Activated CD4-positive, alpha-beta T cell treated with anti-CD3 and anti-CD28 coated beads, Interleukin-2, amount 50 U/mL, for 48 hours (primary cell): ENCODE measurements at places on chromosomes 5 and 9.

DNA sequence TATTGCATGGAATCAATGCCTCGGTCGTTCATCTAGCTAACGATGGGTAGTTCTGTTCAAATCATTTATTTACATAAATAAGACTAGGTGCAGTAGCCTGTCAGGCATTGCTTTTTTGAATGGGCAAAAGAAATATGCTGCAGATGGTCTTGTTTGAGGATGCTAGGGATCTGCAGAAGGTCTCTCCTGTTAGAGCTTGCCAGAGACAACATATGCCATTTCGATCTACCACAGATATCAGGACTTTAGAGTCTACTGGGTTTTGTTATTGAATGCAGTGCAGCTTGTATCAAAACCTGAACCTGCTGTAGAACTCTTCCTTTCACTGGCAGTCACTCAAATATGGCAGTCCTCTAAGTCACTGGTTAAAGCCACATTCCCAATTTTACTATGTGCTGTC is 381.1 kb upstream of the CDH10 start:
- no peak for DNase-seq

DNA sequence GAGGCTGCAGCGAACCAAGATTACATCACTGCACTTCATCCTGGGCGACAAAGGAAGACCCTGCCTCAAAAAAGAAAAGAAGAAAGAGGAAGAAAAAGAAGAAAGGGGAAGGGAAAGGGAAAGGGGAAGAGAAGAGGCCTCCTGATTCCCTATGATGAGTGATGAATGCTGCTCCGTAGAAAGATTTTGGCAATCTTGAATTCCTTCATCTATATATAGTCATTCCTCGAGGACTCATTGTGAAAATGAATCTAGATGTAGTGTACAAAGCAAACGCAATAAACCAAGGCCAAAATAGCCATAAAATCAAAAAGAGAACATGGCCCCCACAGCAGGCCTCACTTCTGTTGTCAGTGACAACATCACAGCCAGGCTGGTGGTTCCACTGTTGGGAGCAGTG is 218.0 kb downstream of the DCP2 start:
- no peak for DNase-seq

GRCh38 chr5:133470841-133471240 is 141.5 kb downstream of the FSTL4 start:
- no peak for DNase-seq

GRCh38 chr5:177310332-177310731 is 1.4 kb downstream of the MXD3 start:
- DNase-seq: no peak

GRCh38 chr5:157549954-157550549 is 25.5 kb downstream of the ADAM19 start:
- DNase-seq: no peak

DNA sequence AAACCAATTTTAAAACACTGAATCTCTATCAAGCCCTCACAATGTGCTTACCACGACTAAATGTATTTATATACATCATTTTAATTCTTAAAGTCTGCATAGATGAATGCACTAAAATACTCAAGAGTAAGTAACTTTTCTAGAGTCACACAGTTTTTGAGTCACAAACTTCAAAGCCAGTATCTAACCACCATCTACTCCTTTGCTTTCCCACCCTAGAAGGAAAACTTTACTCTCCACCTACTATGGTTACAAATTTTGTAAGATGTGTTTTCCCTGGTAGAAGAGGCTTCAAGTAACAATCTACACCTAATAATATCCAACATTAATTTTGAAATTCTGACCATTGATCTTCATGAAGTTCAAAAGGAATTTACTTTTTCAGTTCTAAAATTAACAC is 18.7 kb downstream of the ZFAND5 start:
- DNase-seq: no peak

DNA sequence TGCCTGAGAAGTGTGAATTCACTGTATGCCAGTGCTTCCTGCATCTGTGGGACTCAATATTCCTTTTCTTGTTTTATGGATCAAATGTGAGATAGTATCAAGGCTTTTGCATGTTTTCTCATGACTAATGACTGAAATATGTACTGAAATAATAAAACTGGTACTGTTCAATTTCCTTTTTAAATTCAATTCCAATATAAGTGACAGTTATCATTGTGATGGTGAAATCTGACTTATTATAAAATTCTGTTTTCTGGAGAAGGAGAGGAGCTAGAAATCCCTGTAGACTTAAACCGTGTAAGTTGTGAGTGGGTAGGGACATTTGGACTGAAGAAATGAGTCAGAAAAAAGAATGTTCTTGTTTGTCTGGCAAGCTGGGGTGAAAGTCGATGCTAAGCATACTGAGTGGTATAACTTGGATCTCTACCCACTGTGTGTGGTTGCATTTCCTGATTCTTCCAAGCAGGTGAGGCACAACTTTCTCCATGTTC is 245.2 kb downstream of the EFNA5 start:
- no peak for DNase-seq

- DNase-seq: no peak
Observed at GRCh38 chr9:20701060-20701459, 17.0 kb downstream of the FOCAD start.

DNA sequence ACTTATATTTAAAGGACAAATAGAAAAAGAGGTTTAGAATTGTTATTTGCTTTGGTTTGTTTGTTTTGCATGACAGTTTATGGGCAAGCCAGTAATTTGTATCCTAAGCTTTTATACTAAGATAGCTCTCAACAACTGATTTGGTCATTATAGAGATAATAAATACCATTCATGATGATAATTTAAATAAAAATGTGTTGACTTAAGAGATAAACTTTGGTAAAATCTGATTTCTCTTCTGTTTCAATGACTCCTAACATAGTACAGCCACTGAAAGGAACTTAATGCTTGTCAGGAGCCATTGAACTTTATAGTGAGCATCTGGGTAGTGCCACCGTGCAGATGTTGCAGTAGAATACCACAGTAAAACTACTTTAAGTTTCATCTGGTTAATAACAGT is 160.7 kb upstream of the ACOT12 start:
- DNase-seq: no peak

DNA sequence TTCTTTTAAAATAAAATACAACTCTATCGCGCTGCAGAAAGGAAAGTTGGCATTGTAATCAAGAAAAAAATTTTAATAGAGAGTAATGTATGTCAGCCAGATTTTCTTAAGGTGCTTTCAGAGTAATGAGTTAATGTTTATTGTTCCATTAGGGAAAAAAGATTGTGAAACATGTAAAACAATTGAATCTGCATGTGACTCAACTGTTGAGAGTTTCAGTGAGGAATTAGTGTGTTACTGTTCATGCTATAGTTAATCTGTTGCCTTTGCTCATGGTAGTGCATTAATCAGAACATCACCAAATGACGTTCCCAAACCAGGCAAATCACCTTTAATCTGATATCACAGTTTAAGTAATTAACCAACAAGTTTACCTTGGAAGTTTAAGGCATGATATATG is 600.5 kb downstream of the NR2F1-AS1 start:
- DNase-seq: no peak

DNA sequence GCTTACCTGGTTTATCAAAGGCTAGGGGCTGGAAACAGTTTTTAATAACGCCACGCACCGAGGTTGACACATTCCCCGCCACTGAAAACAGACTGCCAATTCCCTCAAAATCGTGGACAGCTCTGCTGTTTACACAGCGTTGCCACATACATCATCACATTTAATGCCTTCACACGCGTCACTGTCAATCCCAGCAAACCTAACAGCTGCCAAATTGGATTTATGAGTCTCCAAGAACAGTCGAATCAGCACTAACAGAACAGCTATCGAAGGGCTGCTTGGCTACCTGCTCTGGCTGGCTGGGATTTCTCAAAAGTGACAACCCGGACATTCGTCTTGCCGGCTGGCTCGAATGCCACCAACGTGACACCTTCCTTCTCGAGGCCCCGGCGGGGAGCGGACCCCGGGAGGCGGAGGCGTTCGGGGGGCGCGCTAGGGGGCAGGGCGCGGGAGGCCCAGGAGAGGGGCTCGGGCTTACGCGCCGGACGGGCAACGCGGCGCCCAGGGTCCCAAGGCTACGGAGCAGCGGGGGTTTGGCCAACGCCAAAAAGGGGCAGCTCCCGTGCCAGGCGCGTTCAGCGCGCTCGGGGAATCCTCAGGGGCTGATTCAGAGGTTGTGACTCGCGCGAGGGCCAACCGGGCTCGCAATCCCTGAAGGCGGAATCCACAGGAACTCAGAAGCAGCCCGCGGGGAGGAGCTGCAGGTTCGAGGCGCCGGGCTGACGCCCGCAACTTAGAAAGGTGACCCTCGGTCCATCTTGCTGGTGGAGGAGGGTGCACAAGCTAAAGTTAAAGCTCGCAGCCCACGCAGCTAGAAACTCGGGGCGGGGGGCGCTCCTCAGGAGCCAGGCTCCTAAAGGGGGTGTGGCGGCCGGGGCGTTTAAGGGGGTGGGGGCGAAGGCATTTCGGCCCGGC is 1.2 kb downstream of the CDC14B start:
- DNase-seq: peak; percentile 29

- no peak for DNase-seq
Observed at GRCh38 chr5:1431021-1431811, 14.0 kb downstream of the SLC6A3 start.

DNA sequence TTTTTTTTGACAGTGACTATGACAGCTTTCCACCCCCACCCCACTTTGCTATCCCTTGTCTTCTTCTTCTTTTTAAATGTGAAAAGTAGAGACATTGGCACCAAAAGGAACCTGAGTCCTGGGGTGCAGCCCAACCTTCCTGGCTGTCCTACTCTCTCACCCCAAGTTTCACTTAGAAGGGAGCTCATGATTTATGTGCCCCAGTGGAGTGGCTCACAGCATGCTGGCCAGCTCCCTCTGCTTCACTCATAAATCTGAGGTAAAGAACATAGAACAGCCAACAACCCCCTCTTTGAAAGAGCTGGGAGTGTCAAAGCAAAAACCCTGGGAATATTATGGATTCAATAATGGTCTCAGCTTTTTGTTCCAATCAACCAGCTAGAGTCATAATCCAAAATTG is 196.3 kb upstream of the DAPK1 start:
- no peak for DNase-seq

GRCh38 chr5:126914801-126915436 is 115.4 kb downstream of the MARCHF3 start:
- no peak for DNase-seq

DNA sequence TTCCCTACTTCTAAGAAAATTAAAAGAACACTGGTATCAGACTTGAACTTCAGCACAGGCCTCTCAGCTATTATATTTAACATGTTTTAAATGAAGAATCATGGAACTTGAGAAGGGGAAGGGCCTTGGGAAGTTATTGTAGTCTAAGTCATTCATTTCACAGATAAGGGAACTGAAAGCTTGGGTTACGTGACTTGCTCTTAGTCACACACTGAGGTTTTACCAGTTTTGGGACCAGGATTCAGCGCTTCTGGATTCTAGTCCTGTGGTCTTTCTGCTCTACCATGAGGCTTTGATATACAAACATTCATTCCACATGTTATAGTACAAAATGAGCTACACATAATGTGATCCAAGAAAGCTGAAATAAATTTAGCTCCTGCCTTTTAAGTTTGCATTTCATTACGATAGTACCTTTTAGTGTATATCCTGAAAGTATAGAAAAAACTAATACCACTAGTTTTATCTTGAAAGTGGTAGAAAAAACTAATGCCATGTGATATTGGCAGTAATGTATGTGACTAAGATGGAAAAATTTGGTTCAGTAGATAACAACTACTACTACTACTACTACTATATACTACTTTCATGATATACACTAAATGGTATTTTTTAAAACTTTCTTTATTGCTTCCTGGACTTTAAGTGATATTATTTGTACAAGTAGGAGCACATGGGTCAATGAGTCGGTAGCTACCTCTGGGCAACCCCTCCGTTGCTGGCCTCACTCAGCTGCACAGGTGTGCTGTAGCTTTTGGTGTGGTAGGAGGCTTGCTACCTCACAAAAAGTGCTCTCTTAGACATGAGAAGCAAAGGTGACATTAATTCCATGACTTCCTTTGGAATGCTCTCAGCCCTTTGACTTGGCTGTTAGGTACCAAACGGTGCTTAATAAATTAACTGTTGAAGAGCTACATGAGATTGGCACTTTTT is 40.7 kb downstream of the F2RL2 start:
- peak; percentile 43 for DNase-seq

DNA sequence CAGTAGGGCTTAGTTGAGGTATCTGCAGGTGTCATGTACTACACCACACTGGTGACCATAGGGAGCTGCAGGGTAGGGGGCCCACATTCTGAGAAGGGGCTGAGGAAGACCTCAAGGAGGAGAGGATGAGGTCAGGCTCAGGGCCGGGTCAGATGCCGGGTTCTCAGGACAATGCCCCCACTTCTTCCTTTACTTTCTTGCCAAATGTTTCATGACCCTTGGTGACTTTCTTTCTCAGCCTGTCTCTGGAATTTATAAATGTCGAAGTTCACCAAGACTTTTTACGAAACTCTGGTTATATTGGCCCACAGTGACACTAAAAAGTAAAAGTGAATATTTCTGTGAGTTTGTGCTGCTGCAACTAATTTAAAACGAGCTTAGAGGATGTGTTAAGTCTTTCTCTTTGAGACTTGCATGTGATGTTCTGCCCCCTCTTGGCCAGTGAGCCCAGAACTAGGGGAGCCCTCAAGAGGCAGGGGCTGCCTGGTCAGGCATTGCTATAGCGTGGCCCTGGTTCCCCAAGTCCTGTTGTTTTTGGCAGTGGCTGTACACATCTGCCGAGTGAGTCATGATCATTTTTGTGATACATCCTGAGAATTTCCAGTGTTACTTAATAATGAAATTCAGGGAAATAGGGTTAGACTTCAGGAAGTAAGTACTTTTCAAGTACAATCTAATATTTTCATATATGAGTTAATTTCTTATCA is 11.2 kb downstream of the ACO1 start:
- DNase-seq: no peak

GRCh38 chr9:16196206-16196605 is 643.4 kb downstream of the CCDC171 start:
- no peak for DNase-seq

GRCh38 chr5:170603109-170603508 is 99.3 kb downstream of the KCNIP1 start:
- DNase-seq: no peak

GRCh38 chr9:128701227-128701854 is 962 bp upstream of the PKN3 start:
- no peak for DNase-seq

GRCh38 chr9:32092031-32092430 is 292.4 kb upstream of the ACO1 start:
- DNase-seq: no peak

- no peak for DNase-seq
Observed at GRCh38 chr9:76759732-76760131, 4.5 kb upstream of the PCA3 start.

- DNase-seq: no peak
Observed at GRCh38 chr5:177545487-177546257, 8.7 kb downstream of the FAM193B start.

GRCh38 chr9:17627641-17628040 is 48.8 kb downstream of the SH3GL2 start:
- no peak for DNase-seq

GRCh38 chr5:142618130-142618523 is 67.8 kb downstream of the FGF1 start:
- peak; percentile 52 for DNase-seq

GRCh38 chr5:31944684-31945445 is 229.3 kb downstream of the GOLPH3 start:
- no peak for DNase-seq
